ENCODE measurements at places on chromosomes 4 and X. TPM values are rescaled to one million over a fixed set of nuclear protein-coding genes. Genes with fewer than 3 reads are reported as not detected.

Gene GAGE12J
- not detected for polyA plus RNA-seq

GRCh38 chr4:123283371-123283895, 113.2 kb upstream of the SPRY1 start:
- no peak for DNase-seq

DNA sequence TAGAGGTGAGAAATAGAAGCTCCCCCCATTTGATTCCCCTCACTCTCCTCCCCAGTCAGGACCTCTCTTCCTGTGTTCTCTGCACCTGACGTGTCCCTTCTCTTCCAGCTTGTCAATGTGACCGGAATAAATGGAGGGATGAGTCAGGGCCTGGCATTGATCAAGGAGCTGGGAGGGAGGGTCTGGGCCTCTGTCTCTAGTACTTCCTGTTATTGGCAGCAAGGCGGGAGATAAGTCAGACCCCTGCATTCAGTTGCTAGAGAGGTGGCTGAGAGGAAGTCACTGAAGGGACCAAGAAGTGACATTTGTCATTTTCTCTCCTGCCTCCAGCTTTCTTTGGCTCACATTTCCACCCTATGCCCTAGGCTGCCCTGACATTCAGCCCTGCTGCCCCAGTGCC, 35.1 kb upstream of the ZNF41 start:
- no peak for DNase-seq

Gene APELA
- not detected for polyA plus RNA-seq

DNA sequence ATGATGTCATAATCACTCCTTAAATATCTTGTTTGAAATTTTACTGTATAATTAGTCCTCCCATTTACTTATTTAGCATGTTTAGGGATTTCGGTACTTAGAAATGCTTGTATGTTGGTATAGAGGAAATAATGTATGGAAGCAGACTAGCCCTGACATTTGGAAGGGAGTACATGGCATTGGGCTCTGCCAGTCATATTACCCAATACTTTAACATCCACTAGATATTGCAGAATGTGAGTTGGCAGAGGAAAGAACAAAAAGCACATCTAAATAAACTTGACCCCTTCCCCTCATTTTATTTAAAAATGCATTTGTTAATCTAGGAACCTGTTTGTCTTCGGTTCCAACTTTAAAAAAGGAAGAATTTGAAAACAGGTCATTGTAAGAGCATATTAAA, 77.8 kb downstream of the RS1 start:
- no peak for DNase-seq

Gene PLP1
- 47.7 TPM for polyA plus RNA-seq

- no peak for DNase-seq
Observed at GRCh38 chrX:70755850-70756249, 152.7 kb downstream of the TEX11 start.

Gene CT45A1
- polyA plus RNA-seq = not detected

DNA sequence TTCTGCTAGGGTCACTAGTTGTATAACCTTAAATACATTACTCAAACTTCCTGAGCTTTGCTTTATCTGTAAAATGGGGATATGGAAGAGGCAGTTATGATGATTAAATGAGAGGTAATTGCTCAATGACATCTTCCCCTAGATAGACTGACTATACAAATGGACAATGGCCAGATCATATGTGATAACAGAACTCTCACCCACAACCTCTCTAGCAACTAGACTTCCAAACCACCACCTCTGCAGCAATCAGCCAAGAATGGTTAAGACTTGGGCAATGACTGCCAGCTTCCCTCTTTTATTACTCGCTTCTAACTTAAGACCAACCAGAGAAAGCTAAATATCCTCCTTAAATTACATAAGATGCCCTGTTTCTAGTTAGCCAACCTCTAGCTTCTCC, 2.9 kb upstream of the SEPSECS start:
- no peak for DNase-seq

Gene IRS4
- not detected for polyA plus RNA-seq

- no peak for DNase-seq
Observed at GRCh38 chrX:94454159-94454558, 780.2 kb downstream of the FAM133A start.

Gene STBD1
- polyA plus RNA-seq = 51.9 TPM

Gene UXT
- 76.5 TPM for polyA plus RNA-seq

DNA sequence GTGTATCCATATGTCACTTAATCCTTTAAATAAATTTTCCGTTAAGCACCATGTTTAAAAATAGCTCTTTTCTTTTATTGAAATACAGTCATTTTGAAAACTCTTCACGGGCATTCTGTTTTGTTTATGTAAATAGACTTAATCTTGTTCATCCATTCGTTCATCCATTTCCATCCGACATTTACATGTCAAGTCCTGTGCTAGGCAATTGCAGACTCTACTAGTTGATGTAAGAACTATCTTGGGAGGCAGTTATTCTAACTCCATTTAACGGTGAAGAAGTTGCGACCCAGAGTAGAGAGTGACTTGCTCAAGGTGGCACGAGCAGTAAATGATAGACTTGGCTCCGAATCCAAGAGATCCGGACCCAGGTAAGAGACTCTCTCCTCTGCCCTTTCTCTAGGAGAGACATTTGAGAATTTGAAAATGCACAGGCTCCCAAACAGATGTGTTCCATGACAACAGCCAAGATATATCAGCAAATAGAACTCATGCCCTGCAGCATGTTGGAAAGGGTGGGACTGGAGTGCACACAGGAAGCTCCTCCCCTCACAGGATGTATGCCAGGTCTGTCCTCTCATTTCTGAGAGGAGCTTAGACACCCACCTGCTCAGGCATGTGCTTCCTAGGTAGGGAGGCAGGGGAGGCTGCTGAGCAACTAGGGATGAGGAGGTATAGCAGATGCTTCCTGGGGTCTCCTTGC, 64.5 kb downstream of the DRD5 start:
- no peak for DNase-seq

GRCh38 chrX:136493011-136493410, 4.4 kb upstream of the HTATSF1 start:
- no peak for DNase-seq

DNA sequence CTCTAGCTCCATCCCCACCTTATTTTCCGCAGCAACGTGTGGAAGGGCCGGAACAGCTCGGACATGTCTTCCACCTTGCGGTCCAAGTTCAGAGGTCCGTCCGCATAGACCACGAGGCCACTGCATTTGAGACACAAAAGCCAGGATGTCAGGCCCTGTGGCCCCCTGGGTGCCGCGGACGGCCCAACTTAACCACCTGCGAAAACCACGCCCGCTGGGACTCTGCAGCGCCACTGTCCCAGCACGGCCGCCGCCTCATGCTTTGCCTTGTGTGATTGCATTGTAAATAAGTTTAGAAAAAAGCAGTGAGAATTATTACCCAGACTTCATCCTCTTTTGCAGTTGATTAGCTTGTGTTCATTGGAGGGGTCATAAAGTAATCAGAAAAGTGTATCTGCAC, 58.2 kb upstream of the MXD4 start:
- no peak for DNase-seq

DNA sequence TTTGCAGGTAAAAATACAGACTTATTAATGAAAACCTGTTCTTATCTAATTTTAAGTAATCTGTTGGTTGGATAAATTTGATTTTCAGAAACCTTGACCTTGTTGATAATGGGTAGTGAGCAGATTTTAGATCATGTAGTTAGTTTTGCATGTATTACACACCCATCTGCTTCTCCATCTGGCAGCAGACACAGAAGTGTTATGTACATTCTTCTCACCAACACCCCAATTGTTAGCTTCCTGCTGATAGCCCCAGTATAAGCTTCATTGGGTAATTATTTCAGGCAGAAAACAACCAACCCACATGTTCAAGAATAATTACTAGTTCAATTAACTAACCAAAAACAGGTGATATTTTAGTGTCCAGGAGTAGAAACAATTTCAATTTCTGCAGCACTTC, 1740.5 kb upstream of the AGA start:
- no peak for DNase-seq

DNA sequence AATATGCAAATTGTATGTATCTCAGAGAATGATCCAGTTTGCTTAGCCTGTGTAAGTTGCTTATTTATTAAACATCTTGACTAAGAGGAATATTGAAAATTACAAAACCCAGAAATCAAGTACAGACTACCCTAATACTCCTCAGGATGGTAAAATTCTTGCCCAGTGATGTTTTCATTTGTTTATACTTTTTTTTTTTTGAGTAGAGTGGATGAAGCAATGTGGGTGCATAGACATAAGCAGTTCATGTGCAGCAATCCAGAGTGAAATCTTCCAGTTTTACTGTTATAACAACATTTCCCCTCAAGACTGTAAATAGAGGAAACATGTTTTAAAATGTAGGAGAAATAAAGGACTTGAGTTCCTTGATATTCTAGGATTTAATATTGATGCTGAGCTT, 4.7 kb downstream of the GLRB start:
- DNase-seq = no peak

DNA sequence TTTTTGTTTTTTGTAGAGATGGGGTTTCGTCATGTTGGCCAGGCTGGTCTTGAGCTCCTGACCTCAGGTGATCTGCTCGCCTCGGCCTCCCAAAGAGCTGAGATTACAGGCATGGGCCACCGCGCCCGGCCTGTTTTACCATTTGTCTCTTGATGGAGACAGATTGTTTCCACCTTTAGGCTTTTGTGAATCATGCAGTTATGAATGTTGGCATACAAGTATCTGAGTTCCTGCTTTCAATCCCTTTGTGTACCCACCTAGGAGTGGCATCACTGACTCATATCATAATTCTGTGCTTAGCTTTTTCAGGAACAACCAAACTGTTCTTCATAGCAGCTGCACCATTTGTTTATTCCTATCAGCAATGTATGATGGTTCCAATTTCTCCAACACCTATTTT, 20.2 kb upstream of the MGST2 start:
- no peak for DNase-seq

Gene CXorf49
- polyA plus RNA-seq = not detected

Gene PHEX
- 1.3 TPM for polyA plus RNA-seq

DNA sequence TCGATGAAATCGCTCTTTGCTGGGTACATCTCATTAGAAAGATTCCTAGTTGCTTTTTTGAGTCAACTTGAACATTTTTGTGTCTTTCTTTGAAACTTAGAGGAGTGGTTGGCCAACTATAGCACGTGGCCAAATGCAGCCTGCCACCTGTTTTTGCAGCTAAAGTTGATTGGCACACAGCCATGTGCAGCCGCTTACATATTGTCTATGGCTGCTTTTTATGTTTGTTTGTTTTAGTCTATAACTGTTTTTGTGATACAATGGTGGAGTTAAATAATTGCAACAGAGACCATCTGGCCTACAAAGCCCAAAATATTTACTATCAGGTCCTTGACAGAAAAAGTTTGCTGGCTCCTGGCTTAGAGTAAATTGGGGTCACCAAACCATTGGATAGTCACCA, 86.3 kb downstream of the CLCN4 start:
- peak; percentile 6 for DNase-seq

DNA sequence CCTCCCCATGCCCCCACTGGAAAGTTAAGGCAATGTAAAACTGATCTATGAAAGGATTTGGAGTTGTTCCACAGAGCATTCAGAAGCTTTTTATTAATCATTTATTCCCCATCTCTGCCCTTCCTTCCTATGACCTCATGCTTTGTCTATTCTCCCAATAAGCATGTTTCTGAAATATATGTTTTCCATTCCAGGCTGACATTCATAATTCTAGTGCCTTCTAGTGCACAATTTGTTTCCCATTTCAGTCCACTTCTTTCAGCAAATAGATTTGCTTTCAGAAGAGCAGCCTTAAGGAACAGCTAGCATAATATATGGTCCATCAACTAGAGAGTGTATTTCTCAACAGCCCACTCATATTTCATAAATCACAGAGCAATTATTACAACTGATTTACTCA, 77.1 kb upstream of the ATXN3L start:
- no peak for DNase-seq

GRCh38 chrX:133570549-133570948, 155.3 kb upstream of the GPC4 start:
- no peak for DNase-seq

Gene SLC10A4
- 1.0 TPM for polyA plus RNA-seq

- no peak for DNase-seq
Observed at GRCh38 chrX:46647251-46647650, 73.7 kb downstream of the CHST7 start.

Gene F8A3
- 9.0 TPM for polyA plus RNA-seq
